HTR-8/SVneo (cell line): ENCODE measurements at places on chromosomes 6 and 20.

DNA sequence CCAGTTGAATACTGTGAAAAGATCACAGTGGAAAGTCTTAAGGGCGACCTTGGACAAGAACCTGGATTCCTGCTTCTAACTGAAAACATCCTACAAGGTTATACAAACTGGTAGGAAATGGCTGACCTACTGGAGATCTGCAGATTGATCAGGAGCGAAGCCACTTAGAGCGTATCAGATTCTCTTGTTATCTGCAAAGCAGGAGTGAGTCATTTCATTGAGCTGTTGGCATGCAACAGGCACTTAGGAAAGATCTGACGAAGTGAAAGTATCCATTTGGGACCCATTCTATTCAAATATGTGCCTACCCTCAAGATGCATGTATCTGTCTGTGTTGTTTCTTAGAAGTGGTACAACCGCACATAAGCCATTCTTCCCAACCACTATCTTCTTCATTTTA is 131.2 kb upstream of the RIN2 start:
- no peak for DNase-seq

DNA sequence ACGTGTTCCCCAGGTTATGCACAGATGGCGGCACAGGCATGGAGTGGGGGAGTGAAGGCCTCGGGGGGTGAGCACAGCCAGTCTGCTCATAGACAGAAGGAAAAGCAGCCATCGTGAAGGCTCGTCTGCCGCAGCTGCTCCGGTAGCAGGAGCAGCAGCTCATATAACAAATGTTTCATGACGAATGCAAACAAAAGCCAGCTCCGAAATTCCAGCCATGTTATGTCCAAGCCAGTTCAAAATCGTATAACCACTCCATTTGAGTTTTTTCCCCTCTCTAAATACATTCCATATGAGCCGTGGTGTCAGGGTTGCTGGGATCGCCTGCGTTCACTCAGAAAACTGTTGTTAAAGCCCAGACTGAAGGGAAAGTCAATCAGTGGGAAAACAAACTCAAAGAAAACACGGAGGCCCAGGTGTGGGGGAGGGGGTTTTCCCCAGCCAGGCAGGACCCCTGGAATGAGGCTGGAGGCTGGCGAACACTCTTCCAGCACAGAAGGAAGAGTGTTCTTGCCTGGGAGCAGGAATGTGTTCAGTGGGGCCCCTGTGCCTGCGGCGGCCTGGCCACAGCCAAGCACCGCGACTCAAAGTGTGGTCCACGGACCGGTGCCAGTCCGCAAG is 280.4 kb upstream of the TAB2 start:
- no peak for DNase-seq

DNA sequence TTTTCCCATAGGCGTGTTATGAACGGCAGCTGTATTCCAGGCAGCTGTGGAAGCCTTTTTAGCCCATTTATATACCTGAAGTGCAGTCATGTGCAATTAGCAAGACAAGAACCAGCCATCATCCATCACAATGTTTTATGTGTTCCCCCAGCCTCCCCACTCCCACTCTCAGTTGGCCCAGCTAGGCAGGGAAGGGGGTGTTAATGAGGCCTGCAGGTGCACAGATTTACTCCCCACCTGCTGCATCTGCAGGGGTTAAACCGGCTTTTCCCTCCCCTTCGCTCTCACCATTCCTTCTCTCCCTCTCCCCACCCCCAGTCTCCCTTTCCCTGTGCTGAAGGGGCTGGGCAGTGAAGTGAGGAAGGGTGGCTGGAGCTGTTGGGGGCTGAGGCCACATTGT is 149.8 kb upstream of the AKAP12 start:
- DNase-seq = no peak

- no peak for DNase-seq
Measured at GRCh38 chr6:37485291-37485702, 14.4 kb downstream of the CCDC167 start.

- no peak for DNase-seq
Measured at GRCh38 chr6:13163161-13163944, 165.0 kb downstream of the TBC1D7 start.
